Thoracic aorta (tissue), 2 donors: ENCODE measurements at places on chromosomes 12 and 14.

GRCh38 chr14:89755816-89756215 lies 198.7 kb downstream of the EFCAB11 start:
- DNase-seq: no peak

DNA sequence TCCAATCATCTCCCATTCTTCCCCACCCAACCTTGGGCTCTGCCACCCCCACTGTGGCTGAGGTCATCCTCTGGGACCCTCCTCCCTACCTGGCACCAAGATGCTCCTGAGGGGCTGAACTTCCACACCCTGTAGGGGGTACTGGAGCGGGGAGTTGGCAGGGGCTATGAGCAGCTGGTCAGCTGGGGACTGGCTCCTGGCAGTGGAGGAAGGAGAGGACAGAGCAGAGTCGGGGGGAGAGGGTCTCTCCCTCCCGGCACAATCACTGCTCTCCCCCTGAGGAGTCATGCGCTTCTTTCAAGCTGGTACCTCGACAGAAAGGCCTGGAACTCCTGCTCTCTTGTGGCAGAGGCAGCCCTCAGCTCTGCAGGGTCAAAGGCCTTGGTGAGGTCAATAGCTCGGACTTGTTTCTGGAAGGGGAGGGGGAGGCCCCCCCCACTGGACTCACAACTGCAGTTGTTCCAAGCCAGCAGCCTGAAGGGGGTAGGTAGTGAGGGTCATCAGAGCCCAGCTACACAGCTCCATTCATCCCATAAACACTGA lies 2.0 kb downstream of the B4GALNT1 start:
- DNase-seq: no peak

DNA sequence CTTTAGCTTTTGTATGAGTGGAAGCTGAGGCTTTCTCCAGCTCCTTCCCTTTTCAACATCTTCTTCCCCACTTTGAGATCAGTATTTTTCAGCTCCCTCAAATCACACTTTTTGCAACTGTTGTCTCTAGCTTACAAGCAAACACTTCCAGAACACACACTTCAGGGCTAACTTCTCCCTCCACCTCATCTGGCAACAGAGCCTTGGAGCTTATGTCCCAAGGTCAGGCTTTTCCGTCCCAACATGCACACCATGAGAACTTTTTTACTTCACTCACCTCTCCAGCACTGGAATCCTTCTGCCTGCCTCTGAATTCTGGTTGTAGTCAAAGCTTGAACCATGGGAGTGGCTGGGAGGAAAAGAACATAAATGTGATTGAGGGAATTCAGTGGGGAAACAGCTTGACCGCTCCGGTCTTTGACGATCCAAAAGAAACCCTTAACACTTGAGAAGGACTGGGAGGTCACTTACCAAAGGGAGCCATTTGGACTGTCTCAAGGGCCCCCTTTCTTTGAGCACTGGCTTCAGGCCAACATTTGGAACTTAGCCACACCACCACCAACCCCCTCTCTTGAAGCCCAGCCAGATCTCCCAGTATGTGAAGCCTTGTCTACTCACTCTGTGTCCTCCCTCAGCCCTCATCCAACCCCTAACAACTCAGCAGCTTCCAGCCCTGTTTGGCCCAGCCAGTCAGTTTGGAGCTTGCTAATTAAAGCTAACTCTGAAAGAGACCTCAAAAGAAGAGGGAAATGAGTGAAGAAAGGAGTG lies 3.9 kb upstream of the BLOC1S1 start:
- DNase-seq: no peak

GRCh38 chr12:68573406-68573805 lies 37.3 kb upstream of the RAP1B start:
- no peak for DNase-seq

- DNase-seq: no peak
Observed at GRCh38 chr14:29454026-29454693, 473.5 kb downstream of the PRKD1 start.

DNA sequence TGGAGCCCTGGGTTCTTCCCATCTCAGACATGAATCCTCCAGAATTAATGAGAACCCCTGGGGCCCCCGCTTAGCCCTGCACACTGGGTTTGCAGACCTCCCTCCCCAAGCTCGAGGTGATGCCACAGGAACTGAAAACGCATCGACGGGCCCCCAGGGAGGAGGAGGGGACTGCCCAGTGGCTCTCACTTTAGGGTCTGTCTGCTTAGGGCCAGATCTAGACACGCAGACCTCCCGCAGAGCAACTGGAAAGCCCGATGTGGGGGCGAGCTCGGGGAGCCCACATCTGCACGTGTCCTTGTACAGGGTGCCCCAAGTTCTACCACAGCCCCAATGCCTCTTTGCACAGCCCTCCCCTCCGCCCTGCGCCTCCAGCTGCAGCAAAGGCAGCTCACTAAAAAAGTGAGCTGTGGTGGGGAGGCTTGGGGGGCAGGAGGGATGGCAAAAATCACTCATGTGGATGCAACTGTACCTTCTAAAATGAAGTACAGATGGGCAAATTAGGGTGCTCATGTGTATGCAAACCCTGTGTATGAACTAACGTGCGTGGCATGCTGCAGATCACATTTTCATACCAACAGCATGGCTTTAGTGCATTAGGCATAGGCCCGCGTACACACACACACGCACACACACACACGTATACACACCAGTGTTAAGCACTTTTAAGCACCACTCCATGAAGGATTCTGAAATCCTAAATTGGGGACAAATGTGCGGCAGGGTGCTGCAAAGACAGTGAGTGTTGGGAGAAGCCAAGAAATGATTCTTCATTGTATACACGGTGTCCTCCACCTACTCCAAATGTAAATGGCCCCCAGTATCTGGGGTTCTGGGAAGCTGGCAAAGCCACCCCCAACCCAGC lies 99.9 kb upstream of the MAP1LC3B2 start:
- DNase-seq: no peak

DNA sequence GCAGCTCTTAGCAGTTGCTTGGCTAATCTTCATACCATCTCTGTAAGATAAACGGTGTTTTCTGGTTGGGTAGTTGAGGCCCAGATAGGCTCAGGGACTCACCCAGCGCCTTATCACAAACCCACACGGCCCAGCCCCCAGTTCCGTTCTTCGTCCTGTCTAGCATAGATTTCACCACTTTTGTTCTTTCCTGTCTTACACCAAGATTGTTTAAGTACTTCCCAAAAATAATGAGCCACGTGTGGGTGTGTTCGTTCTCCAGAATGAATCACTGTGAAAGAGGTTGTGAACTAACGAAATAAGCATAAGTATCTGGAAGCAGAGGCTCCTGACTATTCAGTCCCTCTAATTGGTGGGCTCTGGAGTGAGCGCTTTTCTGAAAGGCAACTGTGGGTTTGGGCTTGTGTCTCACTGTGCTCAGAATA lies 21.4 kb downstream of the ACVR1B start:
- DNase-seq: no peak

DNA sequence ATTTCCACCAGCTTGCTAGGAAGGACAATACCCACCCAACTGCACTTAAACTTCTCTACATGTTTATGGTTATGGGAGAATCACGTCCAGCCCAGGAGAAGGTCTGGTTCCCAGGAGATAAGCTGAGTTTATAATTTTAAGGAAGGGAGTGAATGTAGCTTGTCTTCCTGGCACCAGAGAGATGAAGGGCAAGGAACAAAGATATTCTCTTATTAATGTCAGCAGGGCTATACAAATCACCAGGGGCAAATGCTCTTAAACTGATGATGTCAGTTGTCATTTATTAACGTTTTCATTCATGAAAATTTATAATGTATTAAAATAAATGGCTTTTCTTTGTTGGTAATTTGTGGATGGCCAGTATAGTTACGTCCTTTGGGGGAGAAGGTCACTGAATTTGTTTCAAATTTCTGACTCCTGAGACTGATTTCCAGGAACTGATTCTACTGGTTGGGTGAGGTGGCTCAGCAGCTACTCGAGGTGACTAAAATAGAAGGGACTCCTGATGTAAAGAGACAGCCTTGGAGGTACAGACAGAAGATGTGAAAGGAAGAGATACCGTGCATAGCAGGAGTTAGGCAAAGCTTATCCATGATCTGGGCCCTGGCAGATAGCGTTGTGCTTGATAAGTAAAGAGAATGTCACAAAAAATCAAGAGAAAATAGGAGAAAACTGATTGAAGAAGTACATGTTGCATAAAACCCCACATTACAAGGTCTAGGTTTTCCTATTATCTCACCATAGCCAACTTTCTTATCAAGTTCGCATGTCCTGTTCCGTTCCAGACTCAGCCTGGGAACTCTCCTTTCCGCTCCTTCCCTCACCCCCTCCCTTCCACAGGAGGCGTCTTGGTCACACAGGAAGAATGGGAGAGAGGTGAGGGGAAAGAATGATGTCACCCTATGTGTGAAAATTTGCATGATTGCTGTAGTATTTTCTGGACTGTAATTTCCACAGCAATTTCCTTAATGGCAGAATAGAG lies 367.1 kb upstream of the FAR2 start:
- no peak for DNase-seq

GRCh38 chr12:31880340-31880739 lies 78.9 kb upstream of the RESF1 start:
- no peak for DNase-seq

GRCh38 chr14:104678901-104679705 lies 10.3 kb upstream of the INF2 start:
- no peak for DNase-seq

- no peak for DNase-seq
Observed at GRCh38 chr12:80567401-80567800, 123.4 kb downstream of the PTPRQ start.

- DNase-seq: no peak
Observed at GRCh38 chr12:5507401-5507935, 75.6 kb downstream of the NTF3 start.

GRCh38 chr12:91773749-91774429 lies 371.8 kb downstream of the BTG1 start:
- DNase-seq: no peak

- no peak for DNase-seq
Observed at GRCh38 chr12:104218935-104219334, 3.4 kb downstream of the TXNRD1 start.

GRCh38 chr12:112430929-112431328 lies 12.2 kb downstream of the PTPN11 start:
- no peak for DNase-seq

DNA sequence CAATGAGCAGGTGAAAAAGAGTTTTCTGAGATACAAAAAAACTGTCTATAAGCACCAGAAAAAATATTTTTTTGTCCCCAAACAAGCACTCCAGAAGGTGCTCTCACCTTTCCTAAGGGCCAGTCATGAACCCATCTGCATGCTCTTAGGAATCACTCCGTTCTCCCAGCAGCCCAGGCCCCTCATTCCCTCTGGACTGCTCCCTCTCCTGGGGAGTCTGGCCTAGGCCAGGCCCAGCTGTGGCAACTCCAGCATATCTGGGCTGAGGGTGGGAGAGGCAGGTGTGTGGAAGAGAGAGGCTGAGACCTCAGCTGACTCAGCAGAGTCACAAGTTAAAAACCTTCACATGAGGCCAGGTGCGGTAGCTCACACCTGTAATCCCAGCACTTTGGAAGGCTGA lies 54.6 kb downstream of the TRAFD1 start:
- DNase-seq: no peak

GRCh38 chr14:98323836-98324235 lies 948.2 kb downstream of the BCL11B start:
- no peak for DNase-seq

GRCh38 chr14:67186172-67186768 lies 3.0 kb upstream of the GARIN2 start:
- no peak for DNase-seq

DNA sequence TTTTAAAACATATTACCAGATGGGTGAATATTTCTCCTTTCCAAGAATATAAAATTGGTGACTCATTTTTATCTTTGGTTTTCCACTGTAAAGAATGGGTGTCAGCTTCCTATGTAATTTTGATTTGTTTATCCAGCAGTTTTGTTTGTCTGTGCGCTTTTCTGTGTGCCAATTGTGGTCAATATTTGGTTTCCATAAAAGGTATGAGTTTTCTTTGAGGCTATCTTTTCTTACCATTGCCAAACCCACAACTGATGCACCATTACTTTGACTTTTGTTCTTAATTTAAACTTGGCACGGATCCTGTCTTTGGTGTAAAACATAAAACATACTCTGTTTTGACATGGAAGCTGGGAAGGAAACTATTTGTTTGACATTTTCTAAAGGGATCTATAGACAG lies 78.8 kb upstream of the NAV3 start:
- no peak for DNase-seq

DNA sequence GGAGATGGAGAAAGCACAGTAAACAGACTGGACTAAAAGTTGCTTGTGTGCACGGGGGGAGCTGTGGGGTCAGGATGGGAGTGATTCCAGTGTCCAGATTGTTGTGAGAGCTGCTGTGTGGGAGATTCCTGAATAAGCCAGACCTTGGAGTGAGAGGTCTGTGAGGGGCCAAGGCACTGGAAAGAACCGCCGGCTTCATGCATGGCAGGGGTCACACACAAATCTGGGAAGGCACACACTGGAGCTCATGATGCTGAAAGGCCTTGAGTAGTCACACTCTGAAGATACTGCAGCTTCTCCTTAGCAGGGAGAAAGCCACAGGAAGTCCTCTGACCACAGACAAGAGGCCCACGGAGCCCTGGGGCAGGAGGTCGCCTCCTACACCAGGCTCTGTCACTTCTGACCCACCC lies 23.1 kb downstream of the ADCY6 start:
- DNase-seq: no peak

DNA sequence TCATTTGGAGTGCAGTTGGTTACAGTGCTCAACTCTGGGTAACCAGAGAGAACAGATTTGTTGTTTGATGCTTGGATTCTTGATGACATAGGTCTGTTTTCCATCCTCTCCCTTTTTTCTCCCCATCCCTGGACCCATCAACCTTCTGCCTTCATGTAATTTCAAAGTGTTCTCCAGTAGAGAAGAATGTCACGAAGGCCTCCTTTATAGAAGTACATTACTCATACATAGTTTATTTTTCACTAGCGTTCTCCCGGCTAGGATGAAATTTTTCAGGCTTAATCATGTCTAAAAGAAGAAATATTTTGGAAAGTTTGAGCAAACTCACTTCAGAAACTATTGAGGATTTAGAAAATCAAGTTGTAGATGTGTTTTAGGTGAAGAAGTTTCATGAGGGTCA lies 20.9 kb upstream of the APPL2 start:
- DNase-seq: no peak

DNA sequence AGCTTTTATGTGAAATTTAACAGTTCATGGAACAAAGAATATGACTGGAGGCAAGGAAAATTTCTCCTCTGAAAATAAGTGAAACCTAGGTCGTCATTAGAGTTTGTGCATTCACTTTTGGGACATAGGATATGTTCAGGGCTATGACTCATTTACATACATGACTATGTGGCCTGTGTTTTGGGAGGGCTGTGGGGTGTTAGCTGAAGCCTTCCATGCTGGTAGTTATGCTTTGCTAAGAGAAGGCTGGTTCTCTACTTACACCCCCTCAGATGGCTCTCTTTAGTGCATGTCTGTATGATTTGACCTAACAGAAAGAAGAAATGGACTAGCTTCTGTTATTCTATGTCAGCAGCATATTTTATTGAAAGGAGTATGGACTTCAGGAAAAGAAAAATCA lies 416.5 kb upstream of the GARIN6 start:
- DNase-seq: no peak
